CD4-positive, alpha-beta T cell treated with Interleukin-10 for 1 hour (primary cell): ENCODE measurements at places on chromosomes 6 and 20.
A peak's percentile ranks its signal among the peaks of the same experiment; 100 is the strongest.

DNA sequence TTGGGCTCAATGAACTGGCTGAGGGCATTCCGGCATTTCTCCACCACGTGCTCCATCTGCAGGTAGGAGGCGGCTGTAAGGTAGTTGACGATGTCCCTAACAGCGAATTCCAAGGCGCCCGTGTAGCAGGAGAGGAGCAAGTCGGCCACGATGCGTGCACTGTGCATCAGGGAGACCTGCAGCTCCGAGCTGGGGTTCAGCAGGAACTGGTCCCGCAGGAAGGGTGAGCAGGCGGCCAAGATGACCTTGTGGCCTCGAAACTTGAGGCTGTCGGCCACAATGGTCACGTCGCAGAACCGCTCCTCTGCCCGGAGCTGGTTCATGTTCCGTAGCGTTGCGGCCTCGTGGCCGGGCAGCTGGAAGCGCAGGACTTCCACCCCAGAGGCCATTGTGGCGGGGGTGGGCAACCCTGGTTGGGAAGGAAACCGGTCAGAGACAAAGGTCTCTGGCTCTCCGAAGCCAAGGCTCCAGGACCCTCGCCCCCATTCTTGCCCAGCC is 920 bp downstream of the ZBTB12 start:
- DNase-seq, result no peak

DNA sequence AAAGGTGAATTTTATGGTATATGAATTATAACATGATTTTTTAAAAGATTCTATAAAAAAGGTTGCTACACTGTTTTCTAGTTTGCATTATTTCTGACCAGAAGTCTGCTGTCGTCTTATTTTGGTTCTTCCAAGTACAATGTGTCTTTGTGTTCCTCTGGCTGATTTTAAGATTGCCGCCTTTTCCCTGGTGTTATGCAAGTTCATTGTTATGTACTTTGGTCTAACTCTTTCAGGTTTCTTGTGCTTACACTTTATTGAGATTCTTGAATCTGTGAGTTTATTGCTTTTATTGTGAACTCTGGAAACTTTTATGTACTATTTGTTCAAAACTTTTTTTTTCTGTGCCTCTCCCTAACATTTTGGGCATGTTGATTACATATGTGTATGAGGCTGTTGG is 109.8 kb downstream of the RFX6 start:
- no peak for DNase-seq

GRCh38 chr6:121627761-121628160 is 192.3 kb downstream of the GJA1 start:
- no peak for DNase-seq

DNA sequence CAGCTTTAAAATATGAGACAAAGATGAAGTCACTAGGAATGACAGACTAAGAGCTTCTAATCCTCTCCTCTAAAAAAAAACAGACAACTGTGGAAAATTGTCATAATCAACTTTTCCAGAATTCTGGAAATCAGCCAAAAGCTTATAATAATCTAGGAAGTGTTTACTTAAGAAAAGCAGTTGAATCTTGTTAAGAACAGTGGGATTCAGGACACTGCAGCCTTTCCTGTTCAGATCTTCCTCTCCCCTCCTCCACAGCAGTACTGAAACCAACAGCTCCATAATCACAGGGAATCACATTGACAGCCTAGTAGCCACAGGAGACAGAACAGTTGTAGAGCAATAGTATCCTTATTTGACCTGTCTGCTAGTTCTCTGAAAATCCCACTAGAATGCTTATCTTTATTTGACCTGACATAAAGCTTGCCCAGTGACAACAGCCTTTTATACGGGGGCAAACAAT is 41.6 kb downstream of the IBTK start:
- no peak for DNase-seq

DNA sequence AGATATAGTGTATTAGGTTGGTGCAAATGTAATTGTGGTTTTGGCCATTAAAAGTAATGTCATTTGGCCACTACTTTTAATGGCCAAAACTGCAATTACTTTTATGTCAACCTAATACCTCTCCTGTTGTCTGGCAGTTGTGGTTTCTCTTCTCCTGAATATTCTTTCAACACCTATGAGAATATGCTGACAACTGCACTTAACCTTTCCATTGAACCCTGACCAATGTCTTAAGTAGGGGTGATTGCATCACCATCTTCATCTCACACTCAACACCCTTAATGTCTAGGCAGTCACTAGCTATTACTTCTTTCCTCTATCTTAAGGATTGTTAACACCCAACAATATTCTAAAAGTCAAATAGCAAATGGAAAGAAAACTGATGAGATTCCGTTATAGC is 200.5 kb upstream of the HSF2 start:
- no peak for DNase-seq

- DNase-seq, result no peak
Observed at GRCh38 chr6:3283641-3284435, 25.1 kb downstream of the PSMG4 start.

- no peak for DNase-seq
Observed at GRCh38 chr20:42775037-42775436, 414.7 kb downstream of the PTPRT start.

DNA sequence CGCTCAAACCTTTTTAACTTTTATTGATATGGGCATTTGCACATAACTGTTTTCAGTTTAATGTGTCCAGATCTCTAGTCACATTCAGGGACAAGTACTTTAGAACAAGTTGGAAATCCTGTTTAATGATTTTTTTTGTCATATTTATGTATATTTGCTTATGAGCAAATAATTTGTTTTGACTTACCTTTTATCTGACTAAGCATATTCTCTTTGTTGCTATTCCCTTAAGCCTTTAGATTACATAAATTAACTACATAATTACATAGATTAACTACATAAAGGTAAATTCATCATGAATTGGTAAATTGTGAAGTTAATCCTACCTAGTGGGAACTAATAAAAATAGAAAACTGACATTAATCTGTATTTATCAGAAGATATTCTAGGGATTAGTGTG is 523.5 kb upstream of the MAN1A1 start:
- DNase-seq, result no peak

- DNase-seq, result no peak
Observed at GRCh38 chr6:108156180-108156937, 9.5 kb upstream of the NR2E1 start.

DNA sequence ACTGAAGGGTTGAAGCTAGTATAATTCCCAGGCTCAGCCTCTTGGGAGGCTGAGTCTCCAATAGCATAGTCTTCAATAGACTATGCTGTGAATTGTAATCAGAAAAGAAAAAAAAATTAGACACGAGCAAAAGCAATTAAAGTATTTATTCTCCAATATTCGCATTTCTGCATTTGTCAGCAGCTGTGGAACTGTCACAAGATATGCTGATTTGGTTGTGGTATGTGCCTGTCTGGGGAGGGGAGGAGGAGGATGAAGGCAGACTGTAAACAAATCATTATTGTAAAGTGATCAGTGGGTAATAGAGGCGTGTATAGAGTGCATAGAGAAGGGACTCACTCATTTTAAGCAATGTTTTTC is 10.1 kb upstream of the BICRAL start:
- DNase-seq, result peak; percentile 77

GRCh38 chr6:135053406-135053805 is 1.2 kb downstream of the HBS1L start:
- DNase-seq, result no peak

DNA sequence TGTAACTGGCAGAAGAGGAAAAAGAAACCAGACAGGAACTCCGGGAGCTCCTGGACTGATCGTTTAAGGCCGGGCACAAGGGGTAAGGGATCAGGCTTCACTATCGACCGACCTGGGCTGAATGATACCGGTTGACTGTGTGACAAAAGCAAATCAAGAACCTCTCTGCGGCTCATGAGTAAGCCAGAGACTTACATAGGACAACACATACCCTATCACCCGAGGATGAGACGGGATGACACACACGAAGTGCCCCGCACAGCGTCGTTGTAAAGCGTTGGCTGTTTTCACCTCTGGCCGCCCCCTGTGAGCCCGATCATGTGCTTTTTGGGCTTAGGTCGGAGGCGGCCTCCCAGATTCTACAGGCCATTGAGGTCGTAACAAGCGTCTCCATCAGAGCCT is 695 bp upstream of the TGIF2 start:
- DNase-seq, result peak; percentile 71

DNA sequence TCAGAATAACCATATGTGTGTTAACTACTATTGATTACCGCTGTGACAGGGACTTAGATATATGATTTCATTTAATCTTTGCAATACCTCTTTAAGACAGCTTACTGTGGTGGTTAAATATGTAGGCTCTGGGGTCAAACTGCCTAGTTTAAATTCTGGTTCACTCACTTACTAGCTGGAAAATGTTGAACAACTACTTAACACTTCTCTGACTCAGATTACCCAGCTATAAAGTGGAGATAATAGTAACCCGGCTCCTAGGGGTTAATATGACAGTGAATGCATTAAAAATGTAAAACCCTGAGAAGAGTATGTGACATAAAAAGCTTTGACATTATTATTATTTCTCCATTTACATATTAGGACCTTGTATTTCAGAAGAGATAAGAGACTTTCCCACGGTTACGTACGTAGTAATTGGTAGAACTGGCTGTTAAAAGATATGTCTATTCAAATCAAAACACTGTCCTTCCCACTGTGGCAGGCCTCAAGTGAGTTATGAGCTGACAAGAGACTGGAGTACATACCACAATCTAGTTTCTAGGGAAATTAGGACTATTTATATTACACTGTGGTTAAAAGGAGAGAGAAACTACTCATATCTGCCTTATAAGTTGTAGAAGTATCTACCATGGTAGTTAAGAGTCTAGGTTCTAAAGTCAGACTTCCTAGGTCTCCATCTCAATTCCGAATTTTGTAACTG is 4.4 kb upstream of the PLCB1 start:
- no peak for DNase-seq

GRCh38 chr6:20623761-20624160 is 89.5 kb downstream of the CDKAL1 start:
- no peak for DNase-seq

GRCh38 chr20:60583741-60584140 is 625.5 kb downstream of the CDH26 start:
- no peak for DNase-seq

DNA sequence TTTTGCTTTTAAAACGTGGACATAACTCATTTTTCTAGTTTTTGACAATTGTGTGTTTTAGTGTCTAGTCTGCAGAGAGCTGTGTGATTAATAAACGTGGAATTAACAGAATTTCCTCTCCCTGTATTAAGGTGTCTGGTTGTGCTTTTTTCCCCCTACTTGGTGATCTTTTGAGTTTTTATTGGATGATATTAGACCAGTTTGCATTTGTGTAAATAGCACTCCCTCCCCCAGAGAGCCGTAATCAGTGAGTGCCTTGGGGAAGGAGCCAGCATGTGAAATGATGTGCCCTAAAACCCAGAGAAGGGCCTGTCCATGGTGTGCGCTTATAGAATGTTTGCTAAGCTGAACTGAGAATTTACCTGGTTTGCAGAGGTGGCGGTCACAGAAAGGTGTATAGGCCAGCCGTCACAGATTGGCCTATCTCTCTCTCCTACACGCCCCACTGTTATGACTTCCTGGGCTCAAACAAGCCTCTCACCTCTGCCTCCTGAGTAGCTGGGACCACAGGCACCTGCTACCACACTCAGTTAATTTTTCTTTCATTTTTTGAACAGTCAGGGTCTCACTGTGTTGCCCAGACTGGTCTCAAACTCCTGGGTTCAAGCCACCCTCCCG is 42.4 kb downstream of the ALDH5A1 start:
- no peak for DNase-seq

DNA sequence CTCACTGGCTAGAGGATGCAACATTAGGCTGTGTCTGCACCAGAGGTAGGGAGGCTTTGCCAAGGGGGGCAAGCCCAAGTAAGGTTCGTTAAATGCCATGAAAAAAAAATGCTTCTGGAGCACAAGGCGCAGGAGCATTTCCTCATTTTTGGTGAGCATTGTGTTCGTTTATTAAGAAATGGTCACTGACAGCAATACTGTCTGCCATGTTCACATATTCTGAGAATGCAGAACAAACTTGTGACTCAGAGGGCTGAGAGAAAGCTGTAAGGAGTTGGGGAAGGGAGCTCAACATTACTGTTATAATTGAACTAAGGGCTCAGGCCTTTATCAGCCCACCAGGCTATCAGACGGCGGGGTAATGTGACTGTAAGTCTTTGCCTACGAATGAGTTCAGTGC is 465.4 kb upstream of the BTBD3 start:
- DNase-seq, result no peak

DNA sequence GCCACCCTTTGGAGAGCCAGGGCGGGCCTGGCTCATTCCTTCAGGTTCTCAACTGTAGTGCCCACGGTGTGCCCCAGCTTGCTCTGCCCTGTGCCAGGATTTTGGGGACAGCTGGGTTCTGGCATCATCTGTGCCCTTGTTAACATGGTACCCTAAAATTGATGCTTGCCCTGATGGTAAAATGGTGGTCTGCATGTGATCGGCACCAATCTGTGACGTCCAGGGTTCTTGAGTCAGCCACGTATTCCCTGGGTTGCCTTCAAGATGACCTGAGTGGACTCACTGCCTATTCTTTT is 31.2 kb upstream of the APCDD1L start:
- no peak for DNase-seq

- DNase-seq, result no peak
Observed at GRCh38 chr20:19875376-19876221, 117.5 kb downstream of the RIN2 start.

DNA sequence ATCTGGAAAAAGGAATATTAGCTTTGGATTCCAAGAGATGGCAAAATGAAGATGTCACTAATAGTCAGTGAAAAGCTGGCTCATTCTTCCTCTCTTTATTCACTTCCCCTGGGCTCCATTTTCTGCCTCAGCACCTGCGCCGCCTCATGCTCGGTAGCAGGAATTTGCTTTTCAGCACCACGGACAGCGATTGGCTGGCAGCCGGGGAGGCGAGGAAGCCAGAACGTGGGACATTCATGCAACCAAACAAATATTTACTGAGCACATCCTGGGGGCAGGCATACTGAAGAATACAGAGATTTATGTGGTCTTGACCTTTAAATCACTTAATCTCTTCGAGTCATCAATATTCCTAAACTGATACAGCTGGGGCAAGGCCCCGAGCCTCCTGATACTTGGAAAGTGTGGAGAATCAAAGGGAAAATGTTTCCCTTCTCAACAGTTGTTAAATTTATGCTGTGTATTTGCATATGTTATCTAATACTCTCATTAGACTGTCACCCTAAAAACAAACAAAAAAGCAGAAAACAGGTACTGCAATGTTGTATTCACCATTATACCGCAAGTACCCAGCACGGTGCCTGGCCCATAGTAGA is 12.1 kb upstream of the PDYN start:
- peak; percentile 46 for DNase-seq

DNA sequence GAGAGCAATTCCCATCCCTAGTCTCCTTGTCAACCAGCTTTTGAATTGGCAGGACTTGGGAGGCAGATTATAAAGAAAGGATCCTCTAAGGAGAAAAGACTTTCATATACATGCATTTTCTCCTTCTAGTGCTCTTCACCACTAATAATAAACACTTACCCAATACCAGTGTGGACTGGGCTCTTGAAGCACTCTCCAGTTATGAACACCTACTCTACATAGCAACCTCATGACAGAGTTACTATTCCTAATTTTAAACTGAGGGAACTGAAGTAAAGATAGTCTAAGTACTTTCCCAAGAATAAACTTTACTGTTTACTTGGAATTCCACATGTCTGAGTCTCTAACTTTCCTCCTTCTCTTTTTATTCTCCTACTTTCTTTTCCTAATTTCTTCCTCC is 4.8 kb downstream of the COL9A1 start:
- no peak for DNase-seq
